ENCODE measurements at places on chromosomes 13 and 19. TPM values are rescaled to one million over a fixed set of nuclear protein-coding genes. Genes with fewer than 3 reads are reported as not detected.

DNA sequence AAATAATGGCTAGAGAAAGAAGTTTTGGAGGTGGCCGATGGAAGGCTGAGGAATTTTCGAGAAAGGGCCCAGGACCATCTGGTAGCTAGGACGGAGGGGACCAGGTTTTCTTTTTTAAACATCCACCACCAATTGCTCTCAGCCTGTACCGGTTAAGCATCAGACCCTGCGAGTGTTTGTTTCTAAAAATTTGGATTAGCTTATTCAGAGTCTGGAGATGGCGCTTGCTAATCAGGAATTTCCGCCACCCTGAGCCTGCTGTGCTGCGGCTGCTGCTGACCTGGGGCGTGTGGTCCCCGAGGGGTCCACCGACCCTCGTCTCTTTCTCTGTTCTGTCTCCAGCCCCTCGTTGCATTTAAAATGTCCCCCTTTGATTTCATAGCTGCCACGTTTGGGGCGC lies 2.0 kb downstream of the UHRF1 start:
- DNase-seq = peak; percentile 25

CEACAM1 gene
- not detected for total RNA-seq

DNA sequence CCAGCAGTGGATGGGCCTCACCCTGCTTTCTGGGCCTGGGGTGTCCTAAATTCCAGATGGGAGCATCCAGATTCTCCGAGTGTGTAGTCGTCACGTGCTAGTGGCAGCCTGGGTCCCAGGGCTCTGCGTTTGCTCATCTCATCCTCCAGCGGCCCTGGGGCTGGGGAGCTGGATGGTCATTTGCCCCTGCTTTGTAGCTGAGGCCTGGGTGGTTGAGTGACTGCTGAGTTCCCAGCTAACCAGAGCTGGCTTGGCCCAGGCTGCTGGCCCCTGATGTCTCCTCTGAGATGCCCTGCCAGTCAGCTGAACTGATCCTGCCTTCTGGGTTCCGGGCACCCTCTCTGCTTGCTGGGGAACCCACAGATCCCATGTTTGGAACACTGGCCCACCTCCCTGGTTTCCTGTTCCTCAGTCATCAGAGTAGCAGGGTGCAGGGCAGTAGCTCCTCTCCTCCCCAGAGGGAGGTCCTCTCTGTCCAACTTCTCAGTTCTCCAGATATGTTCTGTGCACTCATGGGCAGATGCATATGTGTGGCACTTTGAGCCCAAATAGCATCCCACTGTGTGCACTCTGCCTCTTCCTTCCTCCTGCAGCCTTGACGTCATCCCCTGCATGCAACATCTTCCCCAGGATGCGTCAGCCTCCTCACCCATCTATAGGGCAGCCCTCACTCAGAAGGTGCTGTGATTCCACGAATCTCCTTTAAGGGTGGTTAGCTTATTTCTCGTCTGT lies 22.4 kb upstream of the CRTC1 start:
- DNase-seq = no peak

FFAR1 gene
- not detected for total RNA-seq

DNA sequence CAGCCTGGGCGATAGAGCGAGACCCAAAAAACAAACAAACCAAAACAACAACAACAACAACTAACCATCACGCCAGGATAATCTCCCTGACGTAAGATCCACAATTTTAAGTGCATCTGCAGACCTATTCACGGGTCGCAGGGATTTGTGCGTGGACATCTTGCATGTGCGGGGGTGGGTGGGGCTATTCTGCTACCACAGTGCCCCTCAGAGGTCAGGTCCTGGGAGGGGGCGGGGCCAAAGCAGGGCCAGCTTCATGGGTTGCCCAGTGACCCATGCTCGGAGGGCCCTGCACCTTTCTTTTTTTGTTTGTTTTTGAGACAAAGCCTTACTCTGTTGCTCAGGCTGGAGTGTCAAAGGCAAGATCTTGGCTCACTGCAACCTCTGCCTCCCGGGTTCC lies 2.6 kb upstream of the CDC42EP5 start:
- no peak for DNase-seq

CEACAM3 gene
- total RNA-seq = not detected

DNA sequence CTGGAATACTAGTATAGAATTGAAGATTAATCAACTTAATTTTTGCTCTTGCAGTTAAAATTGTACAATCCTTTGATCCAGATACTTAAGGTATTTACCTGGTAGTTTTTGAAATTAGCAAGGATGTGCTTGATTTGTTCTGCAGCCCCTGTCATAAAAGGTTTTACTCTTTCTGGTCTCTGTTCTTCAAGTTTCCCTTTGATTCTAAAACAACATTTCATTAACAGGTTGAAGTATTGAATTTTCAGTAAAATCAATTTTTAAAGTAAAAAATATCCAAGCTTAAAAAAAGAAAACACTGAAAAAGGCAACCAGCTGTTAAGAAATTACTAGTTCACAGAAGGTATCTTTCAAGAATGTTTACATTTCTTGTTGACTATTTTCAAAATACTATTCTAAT lies 1.6 kb downstream of the TPT1 start:
- DNase-seq = no peak

GRCh38 chr19:4310247-4311121 lies 6.1 kb downstream of the FSD1 start:
- no peak for DNase-seq

All from IMR-90 (cell line).